ENCODE measurements at places on chromosomes 6 and 20.

DNA sequence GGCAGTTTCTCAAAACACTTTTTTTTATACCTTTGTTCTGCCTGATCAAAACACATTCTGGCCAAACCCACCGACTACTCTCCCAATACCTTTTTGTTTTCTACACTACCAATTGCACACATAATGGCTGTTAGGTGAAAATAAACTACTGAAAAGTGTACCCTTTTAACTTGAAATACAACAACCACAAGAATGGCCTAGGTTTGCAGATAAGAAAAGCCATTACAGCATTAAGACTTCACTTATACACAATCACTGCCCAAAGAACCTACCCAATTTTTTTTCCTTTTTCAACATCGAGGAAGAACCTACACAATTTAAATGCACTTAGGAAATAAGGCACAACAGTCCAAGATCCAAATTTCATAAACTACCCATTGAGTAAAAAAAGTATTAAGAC is 1.8 kb downstream of the SEC63 start:
- no peak for DNase-seq

- no peak for DNase-seq
These were observed 272.6 kb downstream of the TSHZ2 start for GRCh38 chr20:53244711-53245110.

- peak; percentile 22 for DNase-seq
These were observed 16.7 kb upstream of the TBC1D20 start for GRCh38 chr20:478949-479429.

DNA sequence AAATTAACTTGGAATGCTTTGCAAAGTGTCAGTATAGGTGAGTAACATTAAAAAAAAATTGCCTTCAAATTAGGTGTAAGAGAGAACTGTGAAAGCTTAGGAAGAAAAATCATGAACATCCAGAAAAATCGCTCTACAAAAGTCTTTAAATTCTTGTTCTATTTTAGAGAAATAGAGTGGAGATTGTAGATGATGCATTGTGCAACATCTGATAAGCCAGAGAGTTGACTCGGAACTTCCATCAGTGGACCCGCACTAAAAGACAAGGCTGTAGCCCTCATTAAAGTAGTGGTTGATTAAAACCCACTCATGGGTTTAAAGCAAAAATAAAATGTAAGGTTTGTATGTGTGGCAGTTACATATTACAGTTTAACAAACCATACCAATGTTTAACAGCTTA is 35.8 kb downstream of the MAP3K4 start:
- DNase-seq: no peak

DNA sequence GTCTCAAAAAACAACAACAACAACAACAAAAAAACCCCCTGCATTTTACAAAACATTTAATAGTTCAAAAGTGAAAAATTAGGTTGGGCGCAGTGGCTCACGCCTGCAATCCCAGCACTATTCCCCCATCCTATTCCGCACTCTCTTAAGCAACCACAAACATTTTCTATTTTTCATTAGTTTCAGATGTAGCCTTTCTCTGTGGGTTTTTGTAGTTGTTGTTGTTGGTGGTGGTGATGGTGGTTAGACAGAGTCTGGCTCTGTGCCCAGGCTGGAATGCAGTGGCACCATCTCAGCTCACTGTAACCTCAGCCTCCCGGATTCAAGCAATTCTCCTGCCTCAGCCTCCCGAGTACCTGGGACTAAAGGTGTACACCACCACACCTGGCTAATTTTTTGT is 6.4 kb upstream of the GMNN start:
- no peak for DNase-seq

GRCh38 chr20:51799401-51799860 is 2.9 kb downstream of the SALL4 start:
- no peak for DNase-seq

GRCh38 chr20:50101887-50102286 is 11.1 kb downstream of the UBE2V1 start:
- DNase-seq: no peak

- no peak for DNase-seq
These were observed 47.3 kb downstream of the L3MBTL3 start for GRCh38 chr6:130065609-130066156.

DNA sequence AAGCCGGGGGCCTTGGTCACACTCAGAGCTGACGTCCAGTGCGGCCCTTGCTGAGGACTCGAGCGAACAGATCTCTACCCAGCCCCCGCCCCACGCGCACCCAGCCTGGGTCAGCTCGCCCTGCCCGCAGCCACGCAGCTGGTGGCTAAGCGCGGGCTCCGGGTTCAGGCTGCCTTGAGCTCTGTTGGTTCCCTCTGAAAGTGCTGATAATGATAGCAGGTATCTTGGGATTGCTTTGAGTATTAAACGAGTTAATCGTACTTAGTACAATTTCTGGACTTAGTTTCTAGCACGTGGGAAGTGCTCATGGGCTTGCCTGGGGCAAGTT is 88.1 kb upstream of the TGM3 start:
- DNase-seq: no peak

- no peak for DNase-seq
These were observed 77.7 kb downstream of the OLIG3 start for GRCh38 chr6:137416376-137417109.

DNA sequence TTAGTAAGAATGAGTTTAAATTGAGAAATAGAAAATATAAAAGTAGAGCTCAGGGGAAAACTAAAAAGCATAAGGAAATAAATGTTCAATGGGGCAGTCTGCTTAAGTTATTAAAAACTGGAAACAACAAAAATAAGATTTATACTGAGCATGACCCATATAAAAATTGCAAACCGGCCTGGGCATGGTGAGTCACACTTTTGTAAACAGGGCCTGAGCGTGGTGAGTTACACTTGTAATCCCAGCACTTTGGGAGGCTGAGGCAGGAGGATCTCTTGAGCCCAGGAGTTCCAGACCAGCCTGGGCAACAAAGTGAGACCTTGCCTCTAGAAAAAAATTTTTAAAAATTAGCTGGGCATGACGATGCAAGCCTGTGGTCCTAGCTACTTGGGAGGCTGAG is 74.6 kb downstream of the TMEM244 start:
- DNase-seq: no peak

- DNase-seq: no peak
These were observed 81.0 kb downstream of the MYB start for GRCh38 chr6:135261872-135262725.

GRCh38 chr6:148240861-148241477 is 101.7 kb upstream of the SASH1 start:
- no peak for DNase-seq

DNA sequence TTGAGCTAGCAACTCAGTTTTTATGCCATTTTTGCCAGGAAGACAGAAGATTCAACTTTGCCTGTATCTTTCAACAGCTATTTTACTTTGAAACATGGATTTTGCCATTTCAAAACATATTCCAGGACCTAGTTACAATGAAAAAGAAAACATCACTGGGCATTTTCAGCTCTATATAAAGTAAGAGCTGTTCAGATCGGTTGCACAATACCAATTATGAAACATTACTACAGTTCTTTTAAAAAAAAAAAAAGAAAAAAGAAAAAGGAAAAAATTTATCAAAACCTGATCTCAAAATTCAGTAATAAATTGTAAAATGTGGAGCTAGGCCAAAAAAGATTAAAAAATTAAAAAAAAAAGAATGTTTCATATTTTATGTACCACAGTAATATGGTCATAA is 15.6 kb downstream of the BCLAF1 start:
- DNase-seq: no peak

DNA sequence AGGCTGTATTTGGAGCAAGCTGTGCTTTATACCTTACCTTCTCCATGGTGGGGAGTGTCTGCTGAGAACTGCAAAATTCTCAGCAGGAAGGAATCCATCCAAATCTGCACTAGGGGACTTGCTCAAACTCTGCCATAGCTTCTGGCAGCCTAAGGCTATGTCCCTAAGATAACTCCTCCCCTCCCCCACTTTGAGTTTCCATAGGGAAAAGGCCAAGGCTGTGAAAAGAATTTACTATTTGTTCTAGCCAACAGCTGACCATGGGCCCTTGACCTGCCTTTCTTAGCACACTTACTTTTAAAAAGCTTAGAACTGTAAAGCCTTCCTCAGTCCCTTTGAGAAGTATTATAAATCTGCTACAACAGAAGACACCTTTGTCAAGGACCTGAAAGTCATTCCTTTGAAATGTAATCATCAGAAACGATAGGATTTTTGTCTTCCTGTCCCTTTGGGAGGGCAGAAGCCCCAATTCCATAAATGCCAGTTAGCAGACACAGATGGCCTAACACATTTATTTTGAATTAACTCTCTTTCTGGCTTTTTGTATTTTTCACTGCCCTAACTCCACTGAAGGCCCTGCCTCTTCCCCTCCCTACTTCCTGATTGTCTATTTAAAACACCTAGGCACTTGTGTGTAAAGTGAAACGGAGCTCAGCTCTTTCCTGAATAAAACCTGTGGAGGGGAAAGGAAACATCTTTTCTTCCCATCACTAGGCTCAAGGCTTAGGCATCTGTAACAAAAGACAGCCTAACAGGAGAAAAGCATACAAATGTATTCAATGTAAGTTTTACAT is 157.1 kb downstream of the AKAP7 start:
- DNase-seq: no peak

DNA sequence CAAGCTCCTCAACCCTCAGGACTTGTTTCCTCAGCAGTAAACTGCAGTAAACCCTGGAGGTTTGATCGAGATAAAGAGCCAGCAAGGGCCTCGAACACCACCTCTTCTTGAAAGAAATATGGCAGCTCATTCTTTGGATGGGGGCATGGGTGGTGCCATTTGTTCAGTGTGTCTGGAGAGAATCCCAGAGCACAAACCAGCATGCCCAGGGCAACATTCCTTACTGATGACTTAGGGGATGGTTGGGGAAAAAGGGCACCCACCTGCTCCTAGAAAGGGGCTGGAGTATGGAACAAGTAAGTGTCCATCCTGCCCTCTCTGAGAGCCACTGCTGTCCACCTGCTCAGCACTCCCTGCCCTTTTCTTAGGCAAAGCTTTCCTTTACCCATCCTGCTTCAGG is 31.3 kb upstream of the ZFAND3 start:
- DNase-seq: no peak

GRCh38 chr20:32152421-32153155 is 43.1 kb downstream of the TM9SF4 start:
- no peak for DNase-seq

DNA sequence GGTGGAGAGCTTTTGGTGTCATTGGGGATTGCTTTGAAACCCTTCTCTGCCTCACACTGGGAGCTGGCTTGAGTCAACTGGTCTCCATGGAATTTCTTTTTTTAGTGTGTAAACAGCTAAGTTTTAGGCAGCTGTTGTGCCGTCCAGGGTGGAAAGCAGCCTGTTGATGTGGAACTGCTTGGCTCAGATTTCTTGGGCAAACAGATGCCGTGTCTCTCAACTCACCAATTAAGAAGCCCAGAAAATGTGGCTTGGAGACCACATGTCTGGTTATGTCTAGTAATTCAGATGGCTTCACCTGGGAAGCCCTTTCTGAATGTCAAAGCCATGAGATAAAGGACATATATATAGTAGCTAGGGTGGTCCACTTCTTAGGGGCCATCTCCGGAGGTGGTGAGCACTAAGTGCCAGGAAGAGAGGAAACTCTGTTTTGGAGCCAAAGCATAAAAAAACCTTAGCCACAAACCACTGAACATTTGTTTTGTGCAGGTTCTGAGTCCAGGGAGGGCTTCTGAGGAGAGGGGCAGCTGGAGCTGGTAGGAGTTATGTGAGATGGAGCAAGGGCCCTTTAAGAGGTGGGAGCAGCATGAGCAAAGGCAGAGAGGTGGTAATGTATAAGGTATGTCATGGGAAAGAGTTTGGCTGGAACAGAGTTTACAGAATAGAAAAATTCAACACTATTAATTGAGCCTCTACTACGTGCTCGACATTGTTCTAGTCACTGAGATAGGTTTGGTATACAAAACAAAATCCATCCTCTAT is 31.2 kb downstream of the SRSF3 start:
- DNase-seq: no peak

- no peak for DNase-seq
These were observed 250.0 kb downstream of the SLC24A3 start for GRCh38 chr20:19462491-19462890.

DNA sequence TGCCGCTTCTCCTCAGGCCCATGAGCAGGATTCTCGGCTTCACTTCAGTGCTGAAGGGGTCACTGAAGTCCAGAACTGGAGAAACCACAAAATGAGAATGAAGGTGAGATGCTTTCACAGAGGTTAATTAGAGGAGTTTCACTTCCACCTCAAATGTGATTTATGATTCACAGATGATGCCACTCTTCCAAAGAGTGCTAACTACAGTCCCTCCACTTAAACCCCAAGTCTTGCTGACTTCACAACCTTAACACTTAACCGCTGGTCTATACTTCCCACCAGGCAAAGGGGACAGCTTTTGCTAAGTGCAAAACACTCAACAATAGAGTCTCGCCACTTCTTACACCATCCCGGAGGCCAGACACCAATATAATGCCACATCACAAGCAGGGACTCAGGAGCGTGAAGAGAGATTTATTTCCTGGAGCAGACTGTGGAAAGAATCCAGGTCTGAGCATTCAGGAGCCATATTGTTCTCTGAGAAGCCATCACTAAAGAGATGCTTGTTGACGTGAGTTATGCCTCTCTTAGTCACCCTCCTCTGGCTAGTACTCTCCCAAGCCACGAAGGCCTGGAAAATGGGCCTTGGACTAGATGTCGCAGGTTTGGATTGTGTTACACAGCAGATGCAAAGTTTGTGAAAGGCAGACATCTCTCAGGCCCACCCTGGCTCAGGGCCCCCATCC is 24.4 kb downstream of the RRAGD start:
- no peak for DNase-seq

DNA sequence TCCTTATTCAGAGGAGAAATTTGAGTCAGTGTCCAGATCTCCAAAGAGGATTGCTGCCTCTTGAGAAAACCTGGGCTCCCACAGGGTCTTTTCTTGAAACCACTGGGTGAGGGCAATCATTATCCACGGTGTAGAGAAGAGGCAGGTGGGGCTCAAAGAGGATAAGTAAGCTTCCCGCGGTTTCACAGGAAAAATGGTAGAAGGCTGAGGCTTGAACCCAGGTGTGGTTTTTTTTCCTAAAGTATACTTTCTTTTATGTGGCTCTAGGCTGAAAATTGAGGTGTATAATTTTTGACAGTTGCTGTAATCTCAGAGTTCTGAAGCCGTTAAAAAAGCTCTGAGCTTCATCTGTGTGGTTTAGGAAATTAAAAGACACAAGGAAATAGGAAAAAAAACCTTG is 164.5 kb downstream of the FARS2 start:
- no peak for DNase-seq

DNA sequence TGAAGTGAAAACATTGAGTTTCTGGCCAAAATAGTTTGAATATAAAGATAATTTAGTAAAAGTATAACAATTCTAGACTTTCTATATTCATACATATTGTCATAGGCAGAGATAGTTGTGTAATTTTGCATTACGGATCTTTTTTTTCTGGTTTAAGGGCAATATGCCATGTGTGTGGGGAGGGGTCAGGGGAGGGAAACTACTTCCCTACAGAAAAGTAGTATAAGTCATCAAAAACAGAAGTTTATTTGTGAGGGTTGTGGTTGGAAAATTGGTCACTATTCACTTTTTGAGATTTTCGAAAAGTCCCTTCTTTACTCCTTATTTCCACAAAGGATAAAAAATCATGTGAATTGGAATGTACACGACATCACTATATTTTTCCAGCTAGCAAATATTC is 288.2 kb upstream of the PREP start:
- no peak for DNase-seq

- no peak for DNase-seq
These were observed 745.1 kb upstream of the MARCKS start for GRCh38 chr6:113112086-113112485.

- DNase-seq: peak; percentile 40
These were observed 23.8 kb downstream of the LY86 start for GRCh38 chr6:6612308-6612707.

GRCh38 chr6:43983191-43983590 is 144.1 kb downstream of the MRPL14 start:
- no peak for DNase-seq

All from activated CD4-positive, alpha-beta memory T cell treated with anti-CD3 and anti-CD28 coated beads, Interleukin-2, amount 10 ng/mL, durations not matched to agents 7 days and 5 days (primary cell).